T-helper 22 cell (primary cell): ENCODE measurements at places on chromosomes 4 and X.

- DNase-seq: no peak
These were observed 19.3 kb downstream of the NOA1 start for GRCh38 chr4:56958111-56958517.

DNA sequence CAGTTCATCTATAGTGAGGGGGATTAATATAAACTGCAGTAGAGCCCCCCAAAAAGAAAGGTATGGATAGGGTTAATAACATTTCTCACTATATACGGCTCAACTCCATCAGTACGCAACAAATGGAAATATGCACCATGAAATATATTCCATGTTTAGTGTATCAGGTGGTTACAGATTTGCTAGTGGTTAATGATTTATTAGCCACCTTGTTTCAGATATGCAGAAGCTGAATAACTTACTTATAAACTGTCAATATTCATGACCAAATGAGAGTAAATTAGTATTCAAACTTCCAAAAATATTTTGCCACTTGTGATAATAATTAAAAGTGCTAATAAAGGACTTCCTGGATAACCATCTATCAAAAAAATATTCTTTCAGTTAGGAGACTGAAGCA, 14.8 kb downstream of the AMTN start:
- no peak for DNase-seq

- DNase-seq: no peak
These were observed 145.3 kb downstream of the MID1 start for GRCh38 chrX:10474913-10475568.

DNA sequence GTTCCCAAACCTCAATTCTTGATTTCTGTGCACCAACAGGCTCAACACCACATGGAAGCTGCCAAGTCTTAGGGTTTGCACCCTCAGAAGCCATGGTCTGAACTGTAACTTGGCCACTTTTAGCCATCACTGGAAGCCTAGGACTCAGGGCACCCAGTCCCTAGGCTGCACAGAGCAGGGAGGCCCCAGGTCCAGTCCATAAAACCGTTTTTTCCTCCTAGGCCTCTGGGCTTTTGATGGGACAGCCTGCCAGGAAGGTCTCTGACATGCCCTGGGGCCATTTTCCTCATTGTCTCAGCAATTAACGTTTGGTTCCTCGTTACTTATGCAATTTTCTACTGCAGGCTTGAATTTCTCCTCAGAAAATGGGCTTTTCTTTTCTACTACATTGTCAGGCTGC, 1259.6 kb downstream of the RAPGEF2 start:
- no peak for DNase-seq

- DNase-seq: no peak
These were observed 41.5 kb upstream of the SMIM10 start for GRCh38 chrX:134949271-134949670.

DNA sequence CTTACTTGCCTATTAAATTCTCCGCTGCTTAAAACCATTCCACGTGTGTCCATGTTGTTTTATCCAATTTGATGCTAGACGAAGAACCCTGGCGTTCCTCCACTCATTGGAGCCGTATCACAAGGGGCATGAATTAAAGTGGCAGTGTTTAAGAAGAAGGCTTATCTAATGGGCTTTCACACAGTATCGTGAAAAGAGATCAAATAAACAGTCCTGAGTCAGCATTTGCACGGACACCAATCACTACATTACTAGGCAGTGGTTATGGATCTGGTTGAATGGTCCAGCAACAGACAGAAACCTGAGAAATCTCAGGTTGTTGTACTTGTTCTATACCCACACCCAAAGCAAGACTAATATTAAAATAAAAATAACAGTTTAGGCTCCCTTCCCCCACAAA, 671.6 kb downstream of the FAT4 start:
- DNase-seq: no peak

DNA sequence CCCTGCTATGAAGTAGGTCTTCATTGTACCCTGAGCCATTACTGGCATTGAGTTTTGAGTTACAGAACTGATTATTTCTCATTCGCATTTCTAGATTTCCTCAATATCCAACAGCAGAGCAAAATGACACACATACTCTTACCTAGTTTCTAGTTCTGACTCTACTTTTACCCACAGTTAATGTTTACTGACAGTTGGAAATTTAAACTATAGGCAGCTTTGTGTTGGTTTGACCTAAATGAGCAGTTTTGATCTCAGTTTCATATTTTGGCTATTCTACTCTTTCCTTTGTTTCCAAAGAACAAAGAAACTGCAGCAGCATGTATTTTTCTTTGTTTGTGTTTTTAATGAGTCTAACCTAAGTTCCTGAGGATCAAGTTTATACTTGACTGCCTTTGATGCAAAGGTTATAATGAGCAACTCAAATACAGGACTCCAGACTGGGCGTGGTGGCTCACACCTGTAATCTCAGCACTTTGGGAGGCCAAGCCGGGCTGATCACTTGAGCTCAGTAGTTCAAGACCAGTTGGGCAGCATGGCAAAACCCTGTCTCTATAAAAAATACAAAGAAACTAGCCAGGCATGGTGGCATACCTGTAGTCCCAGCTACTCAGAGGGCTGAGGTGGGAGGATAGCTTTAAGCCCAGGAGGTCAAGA, 30.4 kb downstream of the TXK start:
- no peak for DNase-seq

- DNase-seq: no peak
These were observed 27.6 kb upstream of the C1QTNF7 start for GRCh38 chr4:15400226-15400625.

DNA sequence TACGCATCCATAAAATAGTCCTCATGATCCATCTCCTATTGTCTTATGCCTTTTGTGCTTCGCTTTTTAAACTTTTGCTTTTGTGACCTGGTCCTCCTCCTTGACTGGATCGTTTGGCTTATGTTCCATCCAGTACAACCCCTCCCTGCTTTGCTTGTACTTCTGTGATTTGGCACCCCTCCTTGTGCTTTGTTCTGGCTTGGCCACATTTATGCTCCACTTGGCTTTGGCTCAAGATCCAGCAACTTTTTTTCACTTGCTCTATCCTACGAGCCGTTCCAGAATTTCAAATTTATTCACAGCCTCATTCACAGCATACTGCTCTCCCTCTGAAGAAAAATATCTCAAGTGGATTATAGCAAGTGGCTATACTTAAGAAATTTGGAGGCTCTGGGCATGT, 28.0 kb upstream of the GLRA2 start:
- DNase-seq: no peak

DNA sequence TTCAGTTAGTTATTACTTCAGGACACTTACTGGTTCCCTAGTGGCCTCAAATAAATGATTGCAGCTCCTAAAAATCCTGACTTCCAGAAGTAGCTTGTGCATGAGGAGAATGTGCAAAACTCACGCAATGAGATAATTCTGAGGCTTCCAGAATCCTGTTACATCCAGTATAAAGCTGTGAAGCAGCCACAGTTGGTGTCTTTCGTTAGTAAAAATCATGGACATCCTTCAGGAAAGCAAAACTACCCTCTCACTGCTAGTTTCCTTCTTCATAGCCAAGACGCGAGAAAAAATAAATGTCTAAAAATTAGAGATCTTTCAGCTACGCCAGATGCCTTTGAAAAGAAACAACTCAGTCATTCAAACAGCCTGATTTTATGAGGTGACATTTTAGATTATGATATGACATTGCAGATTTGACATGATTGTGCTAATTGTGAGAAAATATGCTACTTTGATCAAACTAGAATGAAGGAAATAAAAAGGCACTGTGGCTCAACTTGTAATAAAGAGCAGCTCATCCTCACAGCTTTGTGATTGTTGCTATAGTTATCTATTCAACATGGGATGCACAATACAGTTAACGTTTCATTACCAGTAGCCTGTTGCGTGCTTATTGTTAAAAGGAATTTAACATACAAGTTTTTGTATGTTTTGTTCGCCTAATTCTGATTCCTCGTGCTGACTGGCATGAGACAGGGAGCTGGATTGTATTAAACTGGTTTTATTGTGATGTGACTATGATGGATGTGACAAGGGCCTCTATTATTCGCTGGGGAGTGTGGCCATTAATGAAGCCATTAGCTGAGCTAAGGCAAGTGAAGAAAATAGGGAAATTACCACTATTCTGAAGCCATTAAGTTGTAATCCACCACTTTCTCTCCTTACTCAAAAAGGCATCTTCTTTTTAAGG, 40.5 kb downstream of the AFF2 start:
- no peak for DNase-seq

- DNase-seq: no peak
These were observed 36.0 kb upstream of the SPANXC start for GRCh38 chrX:141278306-141278705.

GRCh38 chr4:30536231-30536630, 183.9 kb upstream of the PCDH7 start:
- no peak for DNase-seq

GRCh38 chrX:78945186-78945912, at the start of gene P2RY10:
Gene P2RY10, plus strand, starts transcription at chrX:78945391. Its CDS starts 15,130 bp downstream, at chrX:78960521.
- peak; percentile 16 for DNase-seq

DNA sequence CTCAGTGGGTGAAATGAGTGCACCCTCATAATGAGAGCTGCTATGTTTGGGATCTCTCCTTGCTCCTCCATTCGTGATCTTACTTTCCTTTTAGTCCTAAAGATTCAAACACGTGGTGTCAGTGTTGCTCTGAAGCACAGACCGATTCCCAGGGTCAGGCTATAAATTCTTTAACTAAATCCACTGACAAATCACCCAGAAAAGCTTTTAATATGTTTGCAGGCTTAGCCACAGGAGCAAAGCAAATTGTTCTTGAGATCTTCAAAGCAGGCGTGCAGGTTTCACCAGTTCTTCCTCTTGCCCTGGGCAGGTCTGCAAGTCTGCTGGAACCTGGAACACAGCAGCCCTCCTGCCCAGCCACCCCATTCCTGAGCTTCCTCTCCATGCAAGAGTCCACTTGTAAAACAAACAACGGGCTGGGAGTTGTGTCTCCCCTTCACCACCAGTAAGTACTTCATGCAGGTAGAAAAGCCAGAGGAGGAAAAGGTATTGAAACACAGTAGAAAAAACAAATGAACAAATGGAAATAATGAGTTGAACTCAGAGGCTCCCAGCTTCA, 70.1 kb upstream of the ENPP6 start:
- no peak for DNase-seq

DNA sequence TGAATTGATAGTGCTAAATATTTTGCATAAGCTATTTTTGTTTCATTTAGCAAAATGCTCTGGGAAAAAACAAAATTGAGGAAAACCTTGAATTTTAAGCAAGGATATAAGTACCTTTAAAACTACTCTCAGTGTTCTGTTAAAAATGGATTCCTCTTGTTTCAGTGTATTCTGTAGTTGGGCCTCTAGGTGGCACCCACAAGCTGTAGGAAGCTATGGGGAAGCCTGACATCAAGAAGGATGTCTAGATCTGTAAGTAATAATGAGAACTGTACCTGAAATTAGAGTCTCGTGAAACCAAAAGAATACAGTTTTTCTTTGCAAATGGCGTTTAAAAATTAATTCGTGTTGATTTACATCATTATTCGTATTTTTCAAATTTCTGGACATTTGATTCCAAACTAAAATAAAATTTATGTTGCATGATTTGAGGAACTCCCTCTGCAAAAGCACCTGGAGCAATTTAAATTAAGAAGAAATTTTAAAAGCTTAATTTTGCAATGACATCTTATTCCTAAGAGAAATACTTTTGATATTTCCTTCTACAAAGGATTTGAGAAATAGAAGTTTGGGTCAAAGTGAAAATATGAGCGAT, 51.2 kb downstream of the TMPRSS11E start:
- DNase-seq: peak; percentile 11

GRCh38 chrX:115958687-115959359, 211.7 kb upstream of the AGTR2 start:
- DNase-seq: no peak

- no peak for DNase-seq
These were observed 16.3 kb upstream of the DRD5 start for GRCh38 chr4:9765091-9765490.

GRCh38 chr4:135594521-135594920, 1392.9 kb upstream of the PABPC4L start:
- no peak for DNase-seq

DNA sequence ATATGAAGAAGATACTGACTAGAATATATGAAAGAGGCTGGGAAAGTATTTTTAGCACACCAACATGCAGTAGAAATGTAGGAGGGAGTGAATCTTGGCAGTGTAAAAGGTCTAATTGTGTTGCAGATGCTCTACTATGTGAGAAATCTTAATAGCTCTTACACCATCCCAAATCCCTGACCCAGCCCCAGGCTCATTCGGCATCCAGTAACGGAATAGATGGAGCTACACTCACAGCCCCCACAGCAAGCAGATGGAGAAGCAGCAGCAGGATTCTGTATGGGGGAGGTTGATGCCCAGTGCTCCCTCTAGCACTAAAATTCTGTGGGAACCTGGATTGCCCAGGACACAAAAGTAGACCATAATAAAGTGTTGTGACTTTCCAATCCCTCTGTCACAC, 153.2 kb upstream of the PRDX4 start:
- DNase-seq: no peak

GRCh38 chrX:23896981-23897380, 10.8 kb downstream of the APOO start:
- no peak for DNase-seq

- no peak for DNase-seq
These were observed 12.8 kb downstream of the RASL11B start for GRCh38 chr4:52874948-52875347.

DNA sequence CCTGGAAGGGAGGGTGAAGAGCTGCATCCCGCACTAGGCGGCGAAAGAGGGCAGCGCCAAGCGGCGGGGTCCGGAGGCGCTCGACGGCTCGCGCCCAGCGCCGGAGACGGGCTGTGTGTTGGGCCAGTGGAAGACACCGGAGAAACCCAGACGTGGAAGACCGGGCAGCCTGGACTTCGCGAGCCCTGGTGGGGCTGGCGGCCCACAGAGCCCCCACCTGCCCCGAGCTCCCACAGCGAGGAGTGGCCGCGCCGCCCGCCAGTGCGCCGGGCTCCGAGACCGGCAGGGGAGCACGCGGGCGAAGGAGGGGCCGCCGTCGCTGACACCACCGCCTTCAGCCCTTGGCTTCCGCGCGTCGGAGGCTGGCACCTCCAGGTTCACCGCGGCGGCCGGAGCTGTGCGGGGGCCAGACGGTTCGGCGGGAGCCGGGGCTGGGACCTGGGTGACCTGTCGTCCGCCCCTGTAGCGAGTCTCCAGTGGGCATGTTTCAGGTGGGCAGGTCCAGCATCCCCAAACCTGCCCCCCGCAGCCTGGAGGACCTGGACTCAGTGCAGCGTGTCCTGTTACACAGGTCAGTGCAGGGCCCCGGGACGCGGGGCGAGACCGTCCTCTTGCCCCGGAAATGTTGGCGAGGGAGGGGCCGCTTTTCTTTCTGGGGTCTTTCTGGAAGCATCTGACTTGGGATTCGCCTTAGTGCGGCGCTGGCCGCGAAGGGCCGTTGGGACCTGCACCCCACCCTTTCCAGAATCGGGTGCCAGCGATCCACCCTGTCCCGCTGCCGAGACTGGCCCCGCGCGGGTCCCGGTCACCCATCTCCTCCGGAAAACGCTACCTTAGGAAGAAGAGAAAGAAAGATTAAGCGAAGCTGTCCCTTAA, 9.6 kb upstream of the INTU start:
- DNase-seq: no peak

DNA sequence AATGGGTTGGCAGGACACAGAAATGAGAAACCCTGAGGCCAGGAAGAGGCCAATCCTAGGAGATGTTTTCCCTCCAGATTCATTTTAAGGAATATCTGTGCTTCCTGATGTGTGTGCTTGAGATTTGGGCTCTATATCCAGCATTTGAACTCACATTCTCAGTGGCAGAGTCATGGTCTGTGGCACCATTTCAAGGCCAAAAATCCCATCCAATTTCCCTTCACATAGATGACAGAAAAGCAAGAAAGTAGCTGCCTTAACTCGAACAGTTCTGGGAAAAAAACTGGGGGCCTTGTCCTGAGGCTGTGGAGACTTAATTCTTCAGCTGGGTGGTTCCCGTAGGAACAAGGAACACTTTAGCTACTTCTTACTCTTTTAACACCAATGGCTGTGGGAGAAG, 27.4 kb downstream of the TAF7L start:
- DNase-seq: no peak
